ENCODE measurements at places on chromosomes 1 and 21. TPM values are rescaled to one million over a fixed set of nuclear protein-coding genes. Genes with fewer than 3 reads are reported as not detected.

- no peaks in the 10 kb centered on the region for H3K4me1 ChIP-seq
- peak within 1 kb of the TSS; percentile 26 for H3K4me3 ChIP-seq
- H3K27ac ChIP-seq = no peak within 1 kb of the TSS
- peak; percentile 77 for DNase-seq
- H3K27me3 ChIP-seq = no peaks in the 10 kb centered on the region
These were observed at the start of gene PCP4L1 for GRCh38 chr1:161258439-161259344. Gene PCP4L1, plus strand, starts transcription at chr1:161258745. Its CDS starts 230 bp downstream, at chr1:161258975.

- no peak overlapping the region for H3K27ac ChIP-seq
- no peaks in the 10 kb centered on the region for H3K27me3 ChIP-seq
- H3K4me1 ChIP-seq = no peaks in the 10 kb centered on the region
- H3K4me3 ChIP-seq = no peak overlapping the region
- DNase-seq = no peak
These were observed 421.2 kb downstream of the DPYD start for GRCh38 chr1:97499667-97500066.

GRCh38 chr1:85438353-85438752, 26.6 kb downstream of the DDAH1 start:
- H3K4me1 ChIP-seq = no peaks in the 10 kb centered on the region
- DNase-seq = no peak
- no peaks in the 10 kb centered on the region for H3K27me3 ChIP-seq

DNA sequence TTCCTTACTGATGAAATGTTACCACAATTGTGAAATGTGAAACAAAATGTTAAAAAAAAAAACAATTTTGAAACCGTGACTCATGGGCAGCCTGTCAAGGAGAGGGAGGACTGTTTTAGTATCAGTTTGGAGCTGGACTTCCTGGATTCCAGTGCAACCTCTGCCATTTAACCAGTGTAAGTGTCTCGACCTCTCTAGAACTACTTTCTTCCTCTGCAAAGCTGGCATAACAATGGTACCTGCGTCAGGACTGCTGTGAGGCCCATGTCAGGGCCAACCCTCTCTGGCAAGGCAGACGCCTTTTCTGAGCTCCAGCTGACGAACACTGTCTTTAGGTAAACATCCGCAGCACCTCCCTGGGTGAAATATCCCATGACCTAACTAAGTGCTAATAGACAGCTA, 20.9 kb downstream of the URB1 start:
- H3K27ac ChIP-seq = peak overlapping the region; percentile 91
- DNase-seq = peak; percentile 86
- no peak overlapping the region for H3K4me3 ChIP-seq
- no peaks in the 10 kb centered on the region for H3K27me3 ChIP-seq

DNA sequence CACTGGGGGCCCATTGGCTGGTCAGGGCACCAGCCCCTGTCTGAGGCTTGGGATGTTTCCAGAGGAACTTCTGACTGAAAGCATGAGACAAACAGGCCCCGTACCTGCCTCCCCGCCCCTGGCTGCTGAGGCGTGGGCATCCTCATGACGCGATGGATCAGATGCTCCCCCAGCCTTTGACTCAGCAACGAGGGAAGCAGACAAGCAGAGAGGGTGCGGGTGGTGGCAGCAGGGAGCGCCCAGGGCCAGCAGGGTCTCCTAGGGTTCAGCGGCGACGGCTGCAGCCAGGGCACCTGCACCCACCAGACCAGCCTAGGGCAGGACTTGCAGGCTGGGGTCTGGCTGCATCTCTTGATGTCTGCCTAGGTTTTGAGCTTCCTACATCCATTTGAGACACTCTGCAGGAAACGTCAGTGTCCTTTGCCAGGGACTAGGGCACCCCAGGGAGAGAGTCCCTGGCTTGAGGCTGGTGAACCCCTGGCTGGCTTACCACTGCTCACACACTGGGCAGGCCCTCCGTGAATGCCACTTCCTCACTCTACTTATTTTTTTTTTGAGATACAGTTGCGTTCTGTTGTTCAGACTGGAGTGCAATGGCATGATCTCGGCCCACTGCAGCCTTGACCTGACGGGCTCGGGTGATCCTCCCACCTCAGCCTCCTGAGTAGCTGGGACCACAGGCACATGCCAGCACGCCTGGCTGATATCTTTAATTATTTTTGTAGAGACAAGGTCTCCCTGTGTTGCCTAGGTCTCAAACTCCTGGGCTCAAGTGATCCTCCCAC, 63.3 kb downstream of the DHRS3 start:
- H3K4me1 ChIP-seq = peaks cover 2% of the 10 kb centered on the region
- H3K4me3 ChIP-seq = no peak overlapping the region
- peak overlapping the region; percentile 84 for H3K27ac ChIP-seq
- DNase-seq = no peak

GRCh38 chr1:165942927-165943597, 115.6 kb downstream of the UCK2 start:
- H3K27ac ChIP-seq = no peak overlapping the region
- no peaks in the 10 kb centered on the region for H3K27me3 ChIP-seq
- no peak for DNase-seq
- no peaks in the 10 kb centered on the region for H3K4me1 ChIP-seq

GRCh38 chr1:84750110-84750730, 60.0 kb upstream of the SSX2IP start:
- H3K27ac ChIP-seq = no peak overlapping the region
- no peaks in the 10 kb centered on the region for H3K4me1 ChIP-seq
- H3K4me3 ChIP-seq = no peak overlapping the region
- no peaks in the 10 kb centered on the region for H3K27me3 ChIP-seq
- peak; percentile 72 for DNase-seq

DNA sequence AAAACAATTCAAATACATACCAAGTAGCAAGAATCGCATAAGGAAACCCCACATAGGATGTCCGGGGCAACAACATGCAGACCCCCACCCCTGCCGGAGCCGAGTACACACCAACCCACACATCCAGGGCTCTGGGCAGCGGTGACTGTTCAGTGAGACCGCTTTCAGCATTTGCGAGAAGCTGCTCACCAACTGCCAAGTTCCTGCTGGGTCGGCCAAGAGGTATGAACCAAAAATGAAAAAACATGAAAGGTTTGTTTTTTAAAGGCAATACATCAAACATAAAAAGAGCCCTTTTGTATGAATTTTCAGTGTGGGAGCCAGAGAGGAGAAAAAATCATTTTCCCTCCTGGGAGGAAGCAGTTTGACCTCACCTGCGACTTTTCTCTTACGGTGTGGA, 92.3 kb downstream of the SIM2 start:
- no peak overlapping the region for H3K4me3 ChIP-seq
- H3K4me1 ChIP-seq = peaks cover 22% of the 10 kb centered on the region
- peak; percentile 48 for DNase-seq
- H3K27me3 ChIP-seq = no peaks in the 10 kb centered on the region

GRCh38 chr1:46218443-46218842, 15.3 kb downstream of the LURAP1 start:
- no peaks in the 10 kb centered on the region for H3K27me3 ChIP-seq
- H3K4me3 ChIP-seq = no peak overlapping the region
- H3K27ac ChIP-seq = peak overlapping the region; percentile 59
- H3K4me1 ChIP-seq = no peaks in the 10 kb centered on the region
- DNase-seq = peak; percentile 81

DNA sequence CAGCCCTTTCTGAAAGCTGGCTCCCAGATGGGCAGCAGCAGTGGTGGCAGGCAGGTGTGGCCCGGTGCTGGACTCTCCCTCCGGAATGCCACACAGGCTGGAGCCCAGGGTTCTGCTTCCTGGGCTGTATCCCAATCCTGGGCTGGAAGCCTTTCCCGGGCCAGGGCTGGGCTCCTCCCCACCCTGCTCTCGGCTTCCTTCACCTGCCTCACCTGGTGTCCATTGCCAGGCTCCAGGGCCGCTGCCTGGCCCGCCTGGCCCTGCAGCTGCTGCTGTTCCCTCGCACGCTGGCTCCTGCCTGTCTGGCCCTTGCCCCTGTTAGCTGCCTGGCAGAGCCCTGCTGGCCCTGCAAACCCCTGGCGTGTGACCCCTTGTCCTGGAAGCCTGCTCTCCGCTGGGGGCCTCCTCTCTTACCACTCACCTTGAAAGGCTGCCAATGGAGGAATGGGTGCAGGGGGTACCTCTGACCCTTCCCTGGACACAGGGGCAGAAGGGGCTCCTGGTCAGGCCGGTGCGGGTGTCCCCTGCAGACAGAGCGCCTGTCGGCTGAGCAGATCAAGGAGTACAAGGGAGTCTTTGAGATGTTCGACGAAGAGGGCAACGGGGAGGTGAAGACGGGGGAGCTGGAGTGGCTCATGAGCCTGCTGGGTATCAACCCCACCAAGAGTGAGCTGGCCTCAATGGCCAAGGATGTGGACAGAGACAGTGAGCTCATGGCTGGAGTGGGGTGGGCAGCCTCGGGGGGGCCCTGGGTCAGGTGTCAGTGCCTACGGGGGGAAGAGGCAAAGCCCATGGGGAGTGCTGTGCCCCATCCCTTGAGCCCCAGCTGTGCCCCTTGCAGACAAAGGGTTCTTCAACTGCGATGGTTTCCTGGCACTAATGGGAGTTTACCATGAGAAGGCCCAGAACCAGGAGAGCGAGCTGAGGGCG, 1.1 kb downstream of the CALML6 start:
- no peaks in the 10 kb centered on the region for H3K36me3 ChIP-seq
- H3K4me3 ChIP-seq = no peak overlapping the region
- DNase-seq = no peak
- no peaks in the 10 kb centered on the region for H3K4me1 ChIP-seq

DNA sequence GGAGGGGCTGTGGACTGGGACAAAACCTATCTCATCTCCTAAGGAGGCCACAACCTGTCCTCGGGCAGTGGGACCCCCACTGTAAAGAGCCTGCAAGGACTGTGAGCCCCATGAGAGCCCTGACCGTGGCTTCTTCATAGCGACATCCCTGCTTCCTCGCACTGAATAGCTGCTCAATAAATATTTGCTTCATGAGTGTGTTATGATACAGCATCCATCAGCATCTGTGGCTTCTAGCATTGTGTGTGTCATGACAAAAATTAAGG, 40.5 kb upstream of the CSF3R start:
- no peak overlapping the region for H3K27ac ChIP-seq
- no peaks in the 10 kb centered on the region for H3K27me3 ChIP-seq
- H3K4me1 ChIP-seq = no peaks in the 10 kb centered on the region

Gene MAB21L3
- 4.4 TPM for total RNA-seq

Gene DPH2
- 31.1 TPM for total RNA-seq

Gene MYBPH
- 7.7 TPM for total RNA-seq

Gene NADK
- total RNA-seq = 91.1 TPM

Gene KCTD3
- total RNA-seq = 78.3 TPM

Gene KLHDC7A
- 0.36 TPM for total RNA-seq
